ENCODE measurements at places on chromosomes 1 and 21.
A peak's percentile ranks its signal among the peaks of the same experiment; 100 is the strongest.

DNA sequence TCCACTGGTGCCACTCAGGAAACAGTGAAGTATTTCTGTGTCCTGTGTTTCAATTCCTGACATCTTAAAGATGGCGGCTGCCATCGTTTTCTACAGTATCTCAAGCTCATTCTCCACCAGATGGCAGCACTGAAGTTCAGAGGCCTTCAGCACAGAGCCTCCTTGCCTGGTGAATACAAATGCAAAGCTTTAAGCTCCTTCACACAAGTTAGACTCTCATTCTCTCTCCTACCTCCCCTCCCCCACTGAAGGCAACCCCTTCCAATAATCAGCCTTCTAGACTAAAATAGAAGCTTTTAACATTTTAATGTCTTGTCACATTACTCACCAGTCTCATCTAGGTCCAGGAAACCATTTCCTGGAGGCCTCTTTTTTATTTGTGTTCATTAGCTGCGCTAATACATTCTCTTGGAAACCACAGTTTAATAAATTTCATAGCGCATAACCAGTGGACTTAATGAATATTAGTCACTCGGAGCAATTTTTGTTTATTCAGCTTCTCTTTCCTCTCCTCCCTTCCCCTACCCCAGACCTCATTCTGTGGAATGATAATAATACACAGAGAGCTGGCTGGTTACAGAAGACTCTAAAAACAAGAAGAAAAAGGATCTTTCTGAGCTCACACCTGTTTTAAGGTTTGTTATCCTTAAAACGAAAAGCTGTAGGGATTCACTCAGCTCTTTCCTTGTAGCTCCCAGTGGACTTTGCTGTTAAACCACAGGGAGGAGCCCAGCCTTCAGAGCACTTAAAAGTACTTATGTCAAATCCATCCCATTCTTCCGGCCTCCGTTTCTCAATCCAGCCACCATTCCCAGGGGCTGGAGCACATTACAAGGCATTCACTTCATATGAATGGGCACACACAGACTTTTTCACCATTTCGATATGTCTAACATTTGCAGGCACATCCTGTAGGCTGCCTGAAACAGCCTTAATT lies 384.9 kb downstream of the HLX start:
- peak; percentile 54 for DNase-seq

- no peak for DNase-seq
Measured at GRCh38 chr1:36419569-36419968, 21.9 kb upstream of the LSM10 start.

GRCh38 chr1:168317309-168317708 lies 36.6 kb downstream of the TBX19 start:
- no peak for DNase-seq

DNA sequence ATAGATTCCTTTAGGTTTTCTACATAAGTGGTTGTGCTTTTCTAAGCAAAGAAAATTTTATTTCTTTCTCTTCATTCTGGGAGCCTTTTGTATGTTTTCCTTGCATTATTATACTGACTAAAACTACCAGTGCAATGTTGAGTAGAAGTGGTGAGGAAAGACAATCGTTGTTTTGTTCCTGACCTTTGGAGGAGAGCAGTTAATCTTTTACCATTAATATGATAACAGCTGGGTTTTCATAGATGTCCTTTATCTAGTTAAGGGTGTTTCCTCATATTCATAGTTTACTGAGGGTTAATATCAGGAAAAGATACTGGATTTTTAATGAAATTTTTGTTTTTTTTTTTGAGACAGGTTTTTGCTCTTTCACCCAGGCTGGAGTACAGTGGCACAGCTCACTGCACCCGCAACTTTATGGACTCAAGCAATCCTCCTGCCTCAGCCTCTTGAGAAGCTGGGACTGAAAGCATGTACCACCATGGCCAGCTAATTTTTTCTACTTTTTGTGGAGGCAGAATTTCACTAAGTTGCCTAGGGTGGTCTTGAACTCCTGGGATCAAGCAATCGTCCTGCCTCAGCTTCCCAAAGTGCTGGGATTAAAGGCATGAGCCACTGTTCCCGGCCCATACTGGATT lies 9.0 kb upstream of the KCTD3 start:
- no peak for DNase-seq

- DNase-seq: no peak
Measured at GRCh38 chr1:159000625-159001024, 9.1 kb upstream of the IFI16 start.
